Fibroblast of skin of right quadriceps (primary cell): ENCODE measurements at places on chromosomes 1 and 21.

GRCh38 chr1:7235871-7236517, 450.7 kb downstream of the CAMTA1 start:
- no peak for DNase-seq

GRCh38 chr1:7632176-7632575, 138.9 kb upstream of the VAMP3 start:
- no peak for DNase-seq

GRCh38 chr1:121483961-121484424, 299.2 kb downstream of the SRGAP2C start:
- DNase-seq = peak; percentile 88

- no peak for DNase-seq
Observed at GRCh38 chr1:4617506-4617905, 36.9 kb upstream of the AJAP1 start.

DNA sequence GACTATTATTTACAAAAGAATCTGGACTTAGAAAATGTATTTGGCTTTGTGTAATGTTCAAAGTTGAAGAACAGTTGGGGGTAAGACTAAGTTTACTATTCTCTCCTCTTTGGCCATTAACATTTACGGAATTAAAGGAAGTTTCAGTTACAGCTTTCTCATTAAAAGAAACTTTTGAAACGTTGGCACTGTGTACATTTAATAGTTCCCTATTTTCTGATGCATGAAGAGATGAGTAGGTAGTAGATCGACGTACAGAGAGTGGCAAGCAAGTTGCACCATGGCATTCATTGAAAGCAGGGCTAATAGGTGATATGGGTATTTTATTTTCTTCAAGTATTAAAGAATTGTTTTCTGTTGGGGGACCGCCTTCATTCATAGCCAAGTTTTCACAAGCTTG, 3.2 kb downstream of the ASPM start:
- no peak for DNase-seq

- DNase-seq = peak; percentile 52
Observed at GRCh38 chr1:5975133-5975880, 16.9 kb downstream of the NPHP4 start.

GRCh38 chr1:99725996-99726395, 40.4 kb downstream of the FRRS1 start:
- DNase-seq = no peak

DNA sequence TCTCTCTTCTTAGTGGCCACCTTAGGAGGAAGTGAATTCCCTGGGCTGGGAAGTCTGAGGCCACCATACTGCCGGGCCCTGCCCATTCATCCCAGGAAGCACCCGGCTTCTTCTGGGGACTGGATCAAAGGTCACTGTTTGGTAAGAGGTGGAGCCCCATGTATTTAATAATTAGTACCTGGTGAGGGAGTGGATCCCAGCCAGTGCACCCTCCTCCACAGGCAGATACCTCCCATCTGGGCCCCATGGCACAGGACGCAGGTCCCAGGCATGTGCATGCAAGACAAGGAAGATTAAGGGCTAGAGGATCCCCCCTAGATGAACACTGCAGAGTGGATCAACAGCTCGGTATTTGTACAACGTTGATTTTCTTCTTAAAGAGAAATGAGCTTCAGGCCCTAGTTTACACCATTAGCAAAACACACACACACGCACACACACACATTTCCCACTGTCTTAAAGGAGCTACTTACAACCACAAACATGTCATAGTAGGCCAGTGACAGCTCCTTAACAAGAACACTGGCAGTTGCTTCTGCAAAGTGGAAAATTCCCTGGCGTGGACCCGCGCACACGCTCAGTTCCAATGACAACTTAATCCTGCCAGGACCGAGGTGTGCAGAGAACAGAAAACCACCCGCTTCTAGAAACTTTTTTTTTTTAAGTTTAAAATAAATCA, 90.7 kb downstream of the MRPL37 start:
- peak; percentile 63 for DNase-seq

DNA sequence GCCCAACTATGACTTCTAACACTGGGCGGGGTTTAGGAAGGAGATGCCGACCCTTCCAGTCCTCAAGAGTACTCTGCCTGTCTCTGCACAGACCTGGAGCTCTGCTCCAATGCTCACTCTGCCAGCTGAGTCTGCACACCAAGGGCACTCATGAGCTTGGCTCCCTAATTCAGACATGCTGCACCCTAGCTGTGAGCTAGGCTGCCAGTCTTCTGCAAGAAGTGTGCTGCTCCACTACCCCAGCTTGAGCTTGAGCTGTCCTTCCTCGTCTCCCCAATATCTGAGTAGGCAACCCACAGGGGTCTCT, 13.2 kb downstream of the TP53BP2 start:
- DNase-seq = no peak

DNA sequence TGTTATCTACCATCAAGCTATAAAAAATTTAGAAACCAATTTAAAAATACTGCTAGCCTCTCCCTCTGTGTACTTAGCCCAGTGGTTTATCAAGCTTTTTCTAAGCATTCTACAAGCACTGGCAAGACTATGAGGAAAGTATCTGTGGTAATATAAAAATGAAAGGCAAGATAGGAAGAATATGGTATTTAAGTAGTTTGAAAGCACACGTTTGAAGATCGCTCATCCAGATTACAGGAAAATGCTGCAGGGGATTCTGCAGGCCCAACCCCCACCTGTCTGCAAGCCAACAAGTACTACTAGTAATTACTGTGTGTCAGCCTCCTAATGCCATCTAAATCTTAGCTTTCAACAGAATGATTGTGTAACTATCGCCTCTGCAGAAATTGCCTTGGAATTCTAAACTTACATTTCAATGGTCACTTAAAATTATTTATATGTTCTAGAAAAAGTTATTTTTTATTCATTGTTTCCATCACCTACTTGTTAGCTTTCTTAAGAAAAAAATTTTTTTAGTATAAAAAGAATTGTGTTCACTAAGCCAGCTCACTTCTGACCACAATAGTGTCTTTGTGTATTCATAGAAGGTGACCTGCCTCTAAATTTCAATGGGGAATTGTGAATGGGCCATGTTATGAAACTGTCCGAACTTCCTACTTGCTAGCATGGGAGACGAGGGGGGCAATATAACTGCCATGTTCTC, 8.5 kb downstream of the ERRFI1 start:
- peak; percentile 92 for DNase-seq

DNA sequence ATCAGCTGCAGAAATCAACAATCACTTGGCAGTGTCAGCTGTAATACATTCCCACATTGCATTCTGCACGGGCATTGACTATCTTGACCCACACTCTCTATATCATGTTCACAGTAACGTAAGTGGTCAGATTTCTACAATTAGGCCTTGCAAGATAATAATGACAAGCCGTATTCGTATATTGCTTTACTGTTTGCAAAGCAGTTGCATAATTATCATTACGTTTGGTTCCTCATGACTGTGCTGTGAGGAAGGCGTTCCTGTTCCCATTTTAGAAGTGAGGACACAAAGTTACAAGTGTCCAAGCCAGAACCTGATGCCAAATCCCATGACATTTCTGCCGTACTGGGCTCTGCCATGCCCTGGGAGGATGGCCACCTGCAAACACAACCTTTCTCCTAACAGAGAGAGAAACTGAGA, 53.5 kb upstream of the TARBP1 start:
- no peak for DNase-seq

GRCh38 chr1:86231076-86231475, 74.5 kb upstream of the COL24A1 start:
- peak; percentile 9 for DNase-seq

- peak; percentile 74 for DNase-seq
Observed at GRCh38 chr21:41664881-41665765, 101.7 kb downstream of the RIPK4 start.

GRCh38 chr1:107443027-107443426, 302.2 kb downstream of the NTNG1 start:
- DNase-seq = no peak

GRCh38 chr1:30044656-30045144, 678.7 kb downstream of the MATN1 start:
- no peak for DNase-seq

DNA sequence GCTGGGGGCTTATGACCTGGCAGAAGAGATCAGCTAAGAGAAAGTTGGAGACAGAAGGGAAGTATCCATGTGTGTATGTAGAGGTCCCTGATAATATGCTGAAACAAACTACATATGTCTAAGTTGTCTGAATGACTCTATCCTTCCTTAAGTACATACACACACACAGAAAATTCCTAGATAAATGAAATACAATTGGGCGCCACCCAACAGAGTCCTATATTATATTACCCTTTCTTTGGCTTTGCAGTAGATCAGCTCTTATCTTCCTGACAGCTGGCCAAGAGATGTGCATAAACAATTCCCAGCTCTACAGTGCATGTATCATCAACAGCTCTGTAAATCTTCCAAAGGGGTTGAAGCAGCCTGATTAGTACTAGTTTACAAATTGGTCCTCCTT, 40.1 kb downstream of the SORT1 start:
- no peak for DNase-seq

DNA sequence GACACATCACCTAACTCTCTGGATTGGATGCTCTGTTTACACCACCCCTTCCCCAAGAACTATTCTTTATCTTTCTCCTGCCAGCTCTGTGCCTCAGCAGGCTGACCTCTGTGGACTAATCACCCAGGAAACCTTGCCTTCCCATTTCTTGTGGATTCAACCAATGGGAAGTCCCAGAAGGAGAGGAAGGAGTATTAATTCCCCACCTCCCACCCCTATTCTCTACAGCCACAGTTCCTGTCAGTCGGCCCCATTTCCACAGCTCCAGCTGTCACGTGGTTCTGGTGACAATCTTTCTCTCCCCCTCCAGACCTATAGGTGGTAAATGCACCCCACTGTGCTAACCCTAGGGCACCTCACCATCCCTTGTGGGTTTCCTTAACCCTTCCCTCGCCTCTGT, 46.8 kb upstream of the SSBP3 start:
- no peak for DNase-seq

DNA sequence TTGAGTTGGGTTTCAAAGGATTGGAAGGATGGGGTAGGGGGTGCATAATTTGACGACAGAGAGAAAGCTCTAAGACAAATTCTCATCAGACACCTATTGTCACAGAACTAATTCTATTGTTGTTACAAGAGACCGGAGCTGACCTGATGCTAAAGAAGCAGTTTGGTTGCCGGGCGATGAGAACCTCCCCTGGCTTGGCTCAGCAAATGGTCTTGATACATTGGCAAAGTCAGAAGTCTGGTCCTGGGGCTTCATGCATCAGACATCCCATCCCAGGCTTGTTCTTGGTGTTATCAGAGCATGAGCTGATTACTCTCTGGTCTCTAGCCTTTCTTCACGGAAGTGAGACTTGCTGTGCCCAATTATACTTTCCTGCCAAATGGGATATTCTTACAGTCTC, 15.4 kb downstream of the TRIM67 start:
- no peak for DNase-seq

DNA sequence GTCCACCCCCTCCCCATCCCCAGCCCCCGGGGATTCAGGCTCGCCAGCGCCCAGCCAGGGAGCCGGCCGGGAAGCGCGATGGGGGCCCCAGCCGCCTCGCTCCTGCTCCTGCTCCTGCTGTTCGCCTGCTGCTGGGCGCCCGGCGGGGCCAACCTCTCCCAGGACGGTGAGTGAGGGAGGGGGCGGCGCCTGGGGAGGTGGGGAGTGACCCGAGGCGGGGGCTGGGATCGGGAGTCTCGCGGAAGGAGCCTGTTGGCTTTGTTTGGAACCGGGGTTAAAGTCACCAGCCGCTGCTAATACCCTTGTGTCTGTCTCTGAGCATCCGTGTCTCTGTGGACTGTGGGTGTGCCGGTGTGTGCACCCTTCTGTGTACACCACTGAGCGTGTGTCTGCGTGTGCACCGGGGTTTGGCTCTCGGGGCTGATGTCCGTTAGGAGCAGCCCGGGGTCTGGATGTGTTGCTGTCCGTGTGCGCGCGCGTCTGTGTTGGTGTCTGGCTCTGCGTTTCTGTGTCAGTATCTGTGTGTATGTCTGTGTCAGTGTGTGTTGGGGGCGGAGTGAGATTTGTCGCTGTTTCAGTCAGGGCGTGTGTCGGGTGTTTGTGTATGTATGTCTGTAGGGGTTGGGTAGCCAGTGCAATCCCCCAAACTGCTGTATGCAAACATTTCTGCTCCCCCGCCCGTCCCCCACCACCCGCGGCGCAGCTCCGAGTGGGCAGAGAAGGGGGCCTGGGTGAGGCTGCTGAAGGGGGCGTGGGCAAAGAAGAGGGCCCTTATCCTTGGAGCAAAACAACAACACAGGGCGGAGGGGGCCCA, 480 bp downstream of the CADM3 start:
- no peak for DNase-seq

GRCh38 chr1:218565377-218565776, 220.2 kb downstream of the TGFB2 start:
- no peak for DNase-seq

- no peak for DNase-seq
Observed at GRCh38 chr1:165915932-165916348, 88.5 kb downstream of the UCK2 start.

DNA sequence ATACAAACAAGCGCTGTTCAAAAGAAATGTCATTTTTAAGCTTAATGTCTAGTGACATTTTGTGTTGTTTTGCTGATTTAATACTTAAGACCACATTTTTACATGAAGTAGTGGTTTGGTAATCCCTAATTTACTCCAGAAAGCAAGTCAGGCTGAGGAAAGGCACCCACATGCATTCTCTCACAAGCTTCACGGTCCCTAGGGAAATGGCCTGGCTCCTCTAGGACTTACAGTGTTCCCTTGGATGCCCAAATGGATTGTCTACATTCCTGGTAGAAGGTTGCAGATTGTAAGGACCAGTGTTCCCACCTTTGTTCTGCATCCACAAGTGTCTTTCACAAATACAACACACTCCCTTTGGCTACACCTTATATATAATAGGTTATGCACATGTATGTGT, 9.5 kb downstream of the GPSM2 start:
- DNase-seq = no peak

DNA sequence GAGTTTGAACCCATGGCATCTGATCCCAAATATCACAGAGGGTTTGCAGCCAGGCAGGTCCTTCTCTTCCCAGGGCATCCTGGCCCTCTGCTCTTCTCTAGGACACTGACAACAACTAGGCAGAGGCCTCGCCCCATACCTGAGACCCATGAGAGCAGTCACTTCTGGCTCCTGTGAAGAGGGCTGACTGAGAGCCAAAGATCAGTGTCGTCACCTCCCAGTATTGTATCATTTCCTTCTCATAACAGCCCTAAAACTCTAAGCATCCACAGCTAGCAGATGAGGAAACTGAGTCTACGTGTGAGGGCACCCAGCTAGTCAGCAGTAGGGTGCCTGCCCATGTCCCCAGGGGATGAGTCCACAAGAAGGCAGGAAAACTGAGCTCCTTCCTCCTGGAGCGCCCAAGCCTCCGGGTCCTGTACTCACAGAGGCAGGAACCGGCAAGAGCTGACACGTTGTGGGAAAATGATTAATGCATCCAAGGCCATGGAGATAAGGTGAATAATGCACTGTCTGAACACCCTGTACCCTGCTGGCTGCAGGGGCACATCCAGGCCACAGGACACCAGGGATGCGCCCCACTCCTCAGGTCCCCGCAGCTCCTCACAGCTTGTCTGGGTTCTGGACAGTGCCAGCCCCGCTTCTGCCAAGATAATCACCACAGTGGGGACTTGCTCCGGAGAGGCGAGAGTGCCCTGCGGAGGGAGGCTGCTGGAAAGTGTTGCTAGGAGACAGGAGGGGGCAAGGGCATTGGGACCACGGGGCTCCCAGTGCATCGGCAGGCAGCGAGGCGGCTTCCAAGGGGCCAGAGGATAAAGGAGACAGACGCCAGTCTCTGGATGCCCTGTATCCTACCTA, 340.0 kb downstream of the NPHP4 start:
- DNase-seq = no peak
